ENCODE measurements at places on chromosomes 12 and 14. TPM values are rescaled to one million over a fixed set of nuclear protein-coding genes. Genes with fewer than 3 reads are reported as not detected.

Gene ZNF740
- total RNA-seq = 13.0 TPM

Gene TMEM132D
- not detected for total RNA-seq

Gene CBLN3
- total RNA-seq = 1.5 TPM

Gene FIGNL2
- 0.28 TPM for total RNA-seq

Gene TSPAN8
- 15.2 TPM for total RNA-seq

Gene THTPA
- 11.3 TPM for total RNA-seq

Gene TAS2R20
- total RNA-seq = 1.2 TPM

Gene LRP1
- total RNA-seq = 326 TPM

Gene C12orf76
- 26.2 TPM for total RNA-seq

Gene MIP
- total RNA-seq = 0.19 TPM

Gene GPR84
- total RNA-seq = not detected

Gene DLGAP5
- 53.7 TPM for total RNA-seq

Gene CLEC1B
- total RNA-seq = not detected

Gene PTHLH
- total RNA-seq = 10.2 TPM

Gene SMAGP
- 10.0 TPM for total RNA-seq

Gene TMEM229B
- 4.5 TPM for total RNA-seq

Gene B3GNT4
- total RNA-seq = under 0.01 TPM

Gene PRR13
- total RNA-seq = 19.7 TPM

Gene LRRIQ1
- 0.38 TPM for total RNA-seq

Gene SLC15A5
- total RNA-seq = not detected

Gene TMEM63C
- under 0.01 TPM for total RNA-seq

Gene CCDC196
- not detected for total RNA-seq

Gene DTX1
- under 0.01 TPM for total RNA-seq

Gene TEX52
- not detected for total RNA-seq

Gene KCNK13
- 0.58 TPM for total RNA-seq

Gene IFNG-AS1
- not detected for total RNA-seq

Gene CDK2
- total RNA-seq = 55.8 TPM

Gene SOAT2
- total RNA-seq = not detected

Gene RDH5
- 53.0 TPM for total RNA-seq

Gene UBR7
- 22.0 TPM for total RNA-seq

Gene SERPINA10
- total RNA-seq = under 0.01 TPM

Gene LGR5
- 1.7 TPM for total RNA-seq

Gene KRT83
- total RNA-seq = not detected

Gene LMO3
- total RNA-seq = 0.56 TPM

Gene NAV3
- total RNA-seq = 62.1 TPM

Gene OSGEP
- 58.1 TPM for total RNA-seq

Gene TAS2R43
- total RNA-seq = 0.19 TPM

Gene PRPH
- under 0.01 TPM for total RNA-seq

Gene BIN2
- total RNA-seq = not detected

Gene LTBP2
- total RNA-seq = 156 TPM

Gene GALNT9
- total RNA-seq = 0.19 TPM

Gene BATF
- total RNA-seq = 1.2 TPM

Gene DLK1
- total RNA-seq = not detected

Measured in regular cardiac myocyte (primary cell).